Stimulated activated CD4-positive, alpha-beta T cell treated with anti-CD3 and anti-CD28 coated beads, Interleukin-2, amount 100 ng/mL, for 24 hours (primary cell): ENCODE measurements at places on chromosomes 7 and 10.

- DNase-seq: no peak
These were observed 55.3 kb downstream of the SVIL start for GRCh38 chr10:29579455-29579970.

DNA sequence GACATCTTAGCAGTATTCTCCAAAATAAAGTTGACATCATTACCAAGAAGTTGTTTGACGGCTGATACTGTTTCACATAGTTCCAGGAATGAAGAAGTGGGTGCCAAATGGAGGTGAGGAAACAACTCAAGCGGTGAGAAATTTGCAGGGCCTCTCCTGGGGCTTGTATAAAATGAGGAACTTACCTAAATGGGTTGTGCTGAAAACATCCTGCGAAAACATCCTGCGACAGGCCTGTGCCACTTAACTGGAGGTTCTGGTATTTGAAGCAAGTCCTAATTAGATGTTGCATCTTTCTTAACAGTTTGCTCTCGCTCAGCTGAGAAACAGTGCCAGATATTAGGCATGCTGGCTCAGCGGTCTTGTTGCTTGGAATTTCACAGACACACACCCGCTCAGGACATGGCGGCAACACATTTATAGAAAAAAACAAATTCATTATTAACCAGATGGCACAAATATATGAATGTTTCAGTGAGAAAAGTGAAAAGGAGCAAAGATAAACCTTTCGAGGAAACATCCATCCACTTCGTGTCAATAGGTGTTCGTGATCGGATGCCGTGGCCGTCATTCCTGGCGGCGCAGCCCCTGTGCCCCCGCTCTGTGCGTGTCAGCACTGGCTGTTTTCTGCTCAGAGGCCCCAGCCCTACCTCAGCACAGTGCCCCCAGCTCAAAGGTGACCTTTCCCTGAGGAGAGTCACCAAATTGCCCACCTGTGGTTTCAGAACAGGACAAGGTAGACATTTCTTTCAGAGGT, 48.1 kb downstream of the CDC123 start:
- no peak for DNase-seq

GRCh38 chr10:114957122-114957521, 19.1 kb downstream of the TRUB1 start:
- no peak for DNase-seq

GRCh38 chr10:111034598-111035310, 42.1 kb upstream of the ADRA2A start:
- no peak for DNase-seq
